ENCODE measurements at places on chromosomes 16 and 17.
A peak's percentile ranks its signal among the peaks of the same experiment; 100 is the strongest.

DNA sequence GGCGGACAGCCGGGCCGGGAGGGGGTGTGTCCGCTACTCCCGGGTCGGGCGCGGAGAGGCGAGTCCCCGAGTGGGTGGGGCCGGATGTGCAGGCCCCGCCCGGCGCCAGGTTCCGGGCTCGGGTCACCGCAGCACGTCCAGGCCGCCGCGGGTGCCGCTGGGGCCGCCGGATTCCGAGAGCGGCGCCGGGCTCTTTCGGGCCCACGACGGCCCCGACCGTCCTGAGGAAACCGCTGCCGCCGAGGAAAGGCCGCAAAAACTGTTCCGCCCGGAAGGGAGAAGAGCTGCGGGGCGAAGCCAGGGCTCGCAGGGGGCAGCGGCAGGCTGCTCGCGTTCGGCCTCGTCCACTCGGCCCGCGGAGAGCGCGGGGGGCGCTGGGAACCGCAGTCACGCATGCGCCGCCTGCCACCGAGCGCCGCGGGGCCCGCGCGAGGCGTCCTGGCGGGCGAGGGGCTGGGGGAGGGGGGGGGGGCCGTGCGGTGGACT is at the start of gene ZKSCAN2:
TSS of gene ZKSCAN2 (minus strand) at position 376 of the 486 bp plus-strand sequence. CDS start 718 bp downstream, outside the sequence.
- peak; percentile 91 for DNase-seq

DNA sequence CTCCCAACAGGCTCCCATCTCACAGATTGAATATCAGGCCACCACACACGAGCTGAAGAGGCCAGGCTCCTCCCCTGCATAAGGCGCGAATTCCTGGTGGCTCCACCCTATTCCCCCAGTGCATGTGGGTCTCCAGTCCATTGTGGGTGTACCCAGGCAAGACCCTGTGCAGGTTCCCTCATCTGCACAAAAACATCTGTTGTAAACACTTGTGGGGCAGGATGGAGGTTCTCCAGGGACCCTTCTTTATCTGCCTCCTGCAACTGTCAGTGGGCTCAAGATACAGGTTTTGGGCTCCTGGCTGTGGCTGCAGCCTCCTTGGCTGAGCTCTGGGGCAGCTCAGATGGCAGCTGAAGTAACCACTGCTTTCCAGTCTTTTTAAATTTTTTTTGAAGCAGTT is 17.6 kb upstream of the LGALS9 start:
- no peak for DNase-seq

DNA sequence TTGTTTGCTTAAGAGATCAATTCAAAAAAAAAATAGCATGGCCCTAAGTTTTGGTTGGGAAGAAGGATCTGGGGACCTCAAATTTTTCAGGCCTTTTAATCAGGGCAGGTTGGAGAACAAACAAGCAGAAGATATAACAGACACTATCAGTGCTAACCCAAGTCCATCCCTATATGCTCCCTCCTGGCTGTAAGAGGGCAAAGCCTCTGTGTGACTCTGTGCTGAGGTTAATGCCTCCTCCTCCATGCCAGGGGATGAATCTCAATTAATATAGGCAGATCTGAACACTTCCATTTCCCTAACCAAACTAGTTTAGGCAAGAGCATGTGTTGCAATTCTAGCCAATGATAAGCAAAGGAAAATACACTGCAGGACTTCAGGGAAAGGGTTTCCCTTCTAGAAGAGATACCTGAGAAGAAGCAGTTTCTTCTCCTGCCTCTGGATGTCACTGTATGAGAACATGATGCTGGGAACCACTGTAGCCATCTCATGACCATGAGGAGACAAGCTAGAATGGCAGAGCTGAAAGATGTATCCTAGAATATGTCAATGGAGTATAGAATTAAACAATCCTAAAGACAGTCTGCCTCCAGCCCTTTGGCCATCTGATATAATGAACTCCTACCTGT is 76.0 kb downstream of the CHD9NB start:
- DNase-seq = peak; percentile 26

GRCh38 chr16:17839907-17840306 is 369.1 kb upstream of the XYLT1 start:
- no peak for DNase-seq

Measured in activated CD4-positive, alpha-beta T cell treated with anti-CD3 and anti-CD28 coated beads, Interleukin-2, Interleukin-6, amounts not matched to agents 100 ng/mL and 50 ng/mL, durations not matched to agents 16 hours and 8 hours (primary cell).